DMS79 treated with DMSO at 0.1 percent for 48 hours (cell line): ENCODE measurements at places on chromosomes 1 and 21.
A peak's percentile ranks its signal among the peaks of the same experiment; 100 is the strongest.

GRCh38 chr1:212539737-212540430 lies 68.7 kb upstream of the ATF3 start:
- no peak for DNase-seq

DNA sequence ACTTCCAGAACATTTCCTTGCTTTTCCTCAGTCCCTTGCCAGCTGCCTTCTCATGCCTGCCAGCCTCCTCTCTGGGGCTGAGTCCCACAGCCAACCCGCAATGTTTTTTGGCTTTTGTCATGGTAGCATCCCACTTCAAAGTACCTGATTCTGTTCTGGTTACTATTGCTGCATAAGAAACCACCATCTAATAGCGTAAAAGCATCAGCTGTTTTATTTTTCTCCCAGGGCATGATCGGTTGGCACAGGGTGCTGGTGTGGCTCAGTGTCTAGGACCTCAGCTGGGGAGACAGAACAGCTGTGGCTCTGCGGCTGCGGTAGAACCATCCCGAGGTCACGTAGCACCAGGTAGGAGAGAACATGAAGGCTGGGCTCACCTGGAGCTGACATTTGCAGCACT lies 8.9 kb upstream of the PRMT2 start:
- DNase-seq, result no peak

DNA sequence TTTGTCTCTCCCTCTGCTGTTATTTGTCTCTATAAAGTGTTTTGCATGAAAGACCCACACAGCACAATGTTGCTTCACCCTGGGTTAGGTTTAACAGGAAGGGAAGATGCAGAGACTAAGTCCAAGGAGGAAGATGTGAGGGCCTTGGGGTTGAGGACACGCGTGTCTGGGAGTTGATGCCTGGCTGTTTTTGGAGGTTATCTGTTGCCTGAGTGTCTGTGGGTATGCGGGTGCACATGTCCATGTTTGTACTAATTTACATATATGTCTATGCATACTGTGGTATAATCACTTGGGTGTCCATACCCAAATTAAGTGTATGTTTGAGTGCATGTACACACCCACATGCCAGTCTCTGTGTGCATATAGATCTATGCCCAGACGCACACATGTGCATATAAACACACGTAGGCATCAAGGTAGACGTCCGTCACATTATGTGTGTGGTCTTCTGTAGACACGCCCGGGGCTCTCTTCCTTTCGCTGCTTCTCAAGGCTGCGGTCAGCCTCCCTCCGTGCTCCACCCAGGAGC lies 962 bp upstream of the MAN1C1 start:
- no peak for DNase-seq

GRCh38 chr1:183847641-183848040 lies 42.7 kb downstream of the RGL1 start:
- no peak for DNase-seq

DNA sequence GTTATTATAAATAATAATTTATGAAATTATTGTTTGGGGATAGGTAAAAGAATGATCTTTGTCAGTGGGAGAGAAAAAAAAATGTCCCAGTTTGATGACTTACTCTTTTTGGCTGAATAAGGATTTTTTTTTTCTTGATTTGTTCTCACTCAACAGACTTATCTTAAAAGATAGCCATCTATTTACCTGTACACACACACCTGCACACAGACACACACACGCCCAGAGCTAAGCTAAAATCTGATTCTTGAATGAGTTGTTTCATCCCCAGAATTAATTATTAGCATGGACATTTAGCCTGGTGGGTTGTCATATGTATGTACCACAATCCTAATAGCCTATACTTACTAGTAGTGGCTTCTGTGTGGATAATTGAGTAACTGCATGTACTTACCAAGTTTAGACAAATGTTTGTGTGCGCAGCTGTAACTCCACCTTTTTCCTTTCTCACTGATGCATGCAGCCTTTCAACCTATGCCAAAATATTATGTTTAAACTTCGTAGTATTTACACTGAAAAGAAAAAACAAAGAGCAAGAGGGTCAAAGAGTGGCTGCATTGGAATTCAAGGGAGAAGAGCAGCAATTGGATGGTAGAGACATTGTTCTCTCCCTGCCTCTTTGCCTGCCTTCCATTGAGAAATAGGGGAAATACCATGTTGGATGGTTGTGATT lies 174.3 kb downstream of the ADGRL2 start:
- DNase-seq, result peak; percentile 72

- no peak for DNase-seq
These were observed 108.2 kb upstream of the GREM2 start for GRCh38 chr1:240719953-240720700.

GRCh38 chr1:188128761-188129160 lies 1300.0 kb downstream of the PLA2G4A start:
- no peak for DNase-seq

DNA sequence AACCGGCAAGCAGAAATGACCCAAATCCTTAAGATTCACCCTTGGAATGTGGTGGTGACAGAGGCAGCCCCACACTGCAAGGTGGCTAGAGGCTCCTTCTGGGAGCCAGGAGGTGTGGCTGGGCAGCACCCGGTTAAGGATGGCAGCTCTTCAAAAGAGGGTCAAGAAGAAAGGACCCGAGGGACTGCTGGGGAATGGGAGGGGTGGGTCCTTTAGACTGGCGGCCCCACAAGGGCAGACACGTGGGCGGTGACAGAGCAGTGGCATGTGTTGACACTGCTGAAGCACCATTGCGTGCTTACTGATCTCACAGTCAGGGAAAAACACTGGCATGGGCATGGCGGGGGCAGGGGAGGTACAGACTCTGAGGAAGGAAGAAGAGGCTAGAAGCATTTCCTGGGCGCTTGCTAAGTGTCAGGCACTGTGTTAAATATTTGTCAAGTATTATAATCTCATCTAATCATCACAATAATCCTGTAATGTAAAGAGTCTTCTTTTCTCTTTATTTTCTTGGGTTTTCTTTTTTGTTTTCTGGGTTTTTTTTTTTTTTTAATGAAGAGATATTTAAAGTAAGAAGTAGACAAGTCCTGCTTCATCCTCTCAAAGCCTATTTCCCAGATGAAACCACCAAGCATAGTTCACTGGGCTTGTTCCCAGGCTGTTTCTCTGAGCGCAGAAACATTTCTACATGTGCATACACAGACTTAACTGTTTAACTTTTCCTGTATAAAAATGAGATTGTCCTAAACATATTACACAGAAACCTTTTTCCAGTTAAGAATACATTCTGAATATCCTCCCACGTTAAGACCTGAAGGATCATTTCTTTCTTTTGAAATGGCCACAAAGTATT lies 165.8 kb upstream of the EDN2 start:
- no peak for DNase-seq

DNA sequence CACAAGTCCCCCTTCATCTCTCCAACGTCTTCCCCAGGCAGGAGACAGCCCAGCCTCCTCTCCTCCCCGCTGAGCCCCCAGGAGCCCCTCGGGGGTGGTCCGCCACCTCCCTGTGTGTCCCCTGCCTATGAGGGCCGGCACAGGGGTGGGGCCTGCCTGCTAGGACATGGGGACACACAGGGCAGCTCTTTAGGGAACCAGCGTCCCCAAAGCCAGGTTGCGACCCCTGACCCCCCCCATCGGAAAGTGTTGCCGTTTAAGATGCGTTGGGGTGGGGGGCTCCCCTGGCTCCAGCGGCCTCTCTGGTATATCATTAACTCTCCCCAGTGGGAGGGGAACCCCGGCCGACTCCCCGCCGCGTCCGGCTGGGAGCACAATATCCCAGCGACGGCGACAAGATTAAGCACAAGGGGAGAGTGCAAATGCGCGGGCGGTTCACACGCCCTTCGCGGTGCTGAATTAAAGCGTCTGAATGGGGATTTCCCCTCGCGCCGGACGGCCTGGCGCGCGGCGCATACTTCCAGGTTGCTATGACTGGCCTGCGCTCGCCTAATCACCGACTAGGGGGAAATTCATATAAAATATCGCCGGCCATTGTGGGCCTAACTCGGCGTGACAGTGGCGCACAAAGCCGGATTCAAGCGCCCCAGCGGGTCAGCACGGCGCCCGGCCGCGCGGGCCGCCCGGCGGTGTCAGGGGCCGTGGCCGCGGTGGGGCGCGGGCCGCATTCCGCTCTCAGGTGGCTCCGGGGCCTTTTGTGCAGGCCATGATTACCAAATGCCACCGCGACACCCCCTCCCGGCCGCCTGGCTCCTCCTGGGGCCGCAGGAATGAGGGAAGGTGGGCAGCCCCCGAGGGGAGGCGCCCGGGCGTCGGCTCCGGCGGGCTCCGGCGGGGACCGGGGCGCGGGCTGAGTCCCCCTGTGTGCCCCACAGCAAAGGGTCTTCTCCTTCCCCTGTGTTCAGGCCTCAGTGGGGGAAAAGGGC lies 30.9 kb downstream of the WNT3A start:
- DNase-seq, result peak; percentile 6

- no peak for DNase-seq
These were observed 61.8 kb upstream of the PTGFRN start for GRCh38 chr1:116847688-116848531.

DNA sequence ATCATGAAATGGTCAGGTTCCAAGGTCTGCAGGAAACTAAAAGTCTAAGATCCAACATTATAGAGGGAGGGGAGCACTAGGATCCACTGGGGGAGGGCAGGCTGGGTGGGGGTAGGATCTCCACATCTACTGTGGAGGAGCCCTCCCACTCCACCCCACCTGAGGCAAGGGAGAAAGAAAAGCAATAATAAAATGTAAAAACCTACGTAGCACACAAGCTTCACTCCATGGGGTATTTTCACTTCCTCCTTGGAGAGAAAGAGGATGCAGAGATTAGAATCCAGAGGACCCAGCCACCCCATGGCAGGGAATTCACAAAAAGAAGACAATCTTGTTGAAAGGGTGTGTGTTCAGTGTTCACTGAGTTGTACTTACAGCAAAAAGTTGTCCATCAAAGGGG lies 14.4 kb downstream of the SPOCD1 start:
- no peak for DNase-seq

- DNase-seq, result no peak
These were observed 68.9 kb downstream of the C4BPA start for GRCh38 chr1:207172885-207173284.

DNA sequence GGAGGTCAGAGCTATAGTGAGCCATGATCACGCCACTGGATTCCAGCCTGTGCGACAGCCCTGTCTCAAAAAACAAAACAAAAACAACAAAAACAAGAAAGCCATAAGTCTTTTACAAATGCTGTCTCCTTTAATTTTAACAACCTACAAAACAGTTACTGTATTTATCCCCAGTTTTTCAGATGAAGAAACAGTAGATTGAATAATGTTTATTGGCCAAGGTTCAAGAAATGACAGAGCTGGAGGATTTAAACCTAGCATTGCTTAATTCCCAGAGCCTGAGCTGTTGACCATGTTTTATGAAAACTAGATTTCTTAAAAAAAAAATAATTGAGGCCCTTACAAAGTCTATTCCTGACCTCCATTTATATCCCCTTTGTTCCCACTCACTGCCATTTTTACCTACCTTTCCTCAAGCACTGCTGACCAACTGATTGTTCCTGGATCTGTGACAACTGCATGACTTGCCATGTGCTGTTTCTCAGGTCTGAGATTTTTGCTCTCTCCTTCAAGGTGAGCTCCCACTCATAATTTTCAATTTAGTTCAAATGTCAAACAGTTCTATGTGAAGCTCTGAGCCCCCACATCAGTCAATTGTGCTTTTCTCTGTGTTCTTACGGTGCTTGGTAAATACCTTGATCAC lies 140.8 kb downstream of the CHRM3 start:
- DNase-seq, result no peak

GRCh38 chr1:108590957-108591356 lies 31.1 kb downstream of the EEIG2 start:
- peak; percentile 14 for DNase-seq

GRCh38 chr1:112418099-112418892 lies 22.3 kb downstream of the CTTNBP2NL start:
- DNase-seq, result no peak

DNA sequence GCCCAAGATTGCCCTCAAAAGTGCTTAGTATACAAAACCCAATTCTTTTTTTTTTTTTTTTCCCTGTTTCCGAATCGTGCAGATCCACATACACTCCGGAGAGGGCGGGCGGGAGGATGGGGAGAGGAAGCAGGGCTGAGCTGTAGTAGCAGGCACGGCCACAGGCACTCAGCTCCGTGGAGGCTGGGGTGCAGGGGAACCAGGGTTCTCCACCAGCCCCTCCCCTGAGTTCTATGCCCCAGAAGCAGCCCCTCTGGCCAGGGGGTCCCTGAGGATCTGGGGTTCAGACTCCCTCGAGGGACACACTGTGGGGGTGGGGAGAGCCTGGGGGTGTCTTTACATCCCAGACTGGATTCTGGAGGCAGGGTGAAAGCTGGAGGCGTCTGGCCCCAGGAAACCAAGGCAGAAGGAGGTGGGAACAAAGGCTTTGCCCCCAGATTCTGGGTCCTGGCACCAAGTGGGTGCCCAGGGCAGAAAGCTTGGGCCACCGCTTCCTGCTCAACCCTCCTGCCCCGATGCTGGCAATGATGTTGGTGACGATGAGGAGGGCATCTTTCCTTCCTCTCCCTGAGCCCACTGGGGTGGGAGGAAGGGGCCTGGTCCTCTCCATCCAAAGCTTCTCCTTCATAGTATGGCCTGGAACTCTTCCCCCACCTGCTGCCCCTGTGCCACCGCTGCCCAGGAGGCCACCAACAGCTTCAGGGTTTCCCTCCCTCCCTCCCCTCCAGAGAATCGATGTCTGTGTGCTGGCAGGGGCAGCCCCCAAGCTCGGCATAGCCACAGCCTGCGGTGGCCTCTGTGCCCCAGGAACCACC lies 106.4 kb upstream of the TARDBP start:
- DNase-seq, result no peak

- no peak for DNase-seq
These were observed 104.6 kb downstream of the BACH1 start for GRCh38 chr21:29403301-29403700.

DNA sequence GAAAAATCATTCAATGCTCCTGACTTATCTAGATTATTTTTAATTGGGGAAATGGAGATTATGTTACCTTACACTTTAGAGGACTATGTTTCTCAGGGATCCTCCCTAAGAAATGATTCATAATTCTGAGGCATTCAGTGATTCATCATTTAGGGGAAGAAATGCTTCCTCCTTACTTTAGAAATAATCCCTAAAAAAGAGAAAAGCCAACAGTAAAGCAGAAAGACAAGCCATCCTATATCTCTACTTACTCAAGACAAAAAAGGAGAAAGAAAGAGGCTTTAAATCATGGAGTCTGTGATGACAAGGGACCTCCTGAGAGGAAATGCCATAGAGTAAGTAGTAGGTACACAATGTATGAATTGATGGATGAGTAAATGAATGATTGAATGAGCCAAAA lies 137.0 kb downstream of the BRINP2 start:
- no peak for DNase-seq

- DNase-seq, result no peak
These were observed 88.2 kb downstream of the HUNK start for GRCh38 chr21:31961027-31961426.

- no peak for DNase-seq
These were observed 23.3 kb upstream of the RXRG start for GRCh38 chr1:165468253-165468652.

- DNase-seq, result no peak
These were observed 227.1 kb downstream of the LRRC7 start for GRCh38 chr1:69794831-69795230.

GRCh38 chr1:160103658-160104408 lies 5.4 kb upstream of the IGSF8 start:
- no peak for DNase-seq

DNA sequence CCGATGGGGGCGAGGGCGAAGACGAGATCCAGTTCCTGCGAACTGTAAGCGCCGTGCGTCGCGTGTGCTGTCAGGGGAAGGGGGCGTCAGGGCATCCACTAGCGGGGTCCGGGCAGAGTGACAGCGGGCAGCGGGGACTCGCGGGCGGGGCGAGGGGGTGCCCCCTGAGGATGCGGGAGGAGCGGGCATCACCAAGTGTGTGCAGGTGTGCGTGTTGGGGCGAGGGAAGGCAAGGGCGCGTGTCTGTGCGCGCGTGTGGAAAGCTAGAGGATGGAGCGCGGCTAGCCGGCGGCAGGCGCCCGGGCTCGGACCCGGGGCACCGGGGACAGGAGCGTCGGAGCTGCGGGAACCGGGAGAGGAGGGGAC lies 525 bp downstream of the RYR2 start:
- no peak for DNase-seq
